T-cell (primary cell): ENCODE measurements at places on chromosomes 4 and X.

DNA sequence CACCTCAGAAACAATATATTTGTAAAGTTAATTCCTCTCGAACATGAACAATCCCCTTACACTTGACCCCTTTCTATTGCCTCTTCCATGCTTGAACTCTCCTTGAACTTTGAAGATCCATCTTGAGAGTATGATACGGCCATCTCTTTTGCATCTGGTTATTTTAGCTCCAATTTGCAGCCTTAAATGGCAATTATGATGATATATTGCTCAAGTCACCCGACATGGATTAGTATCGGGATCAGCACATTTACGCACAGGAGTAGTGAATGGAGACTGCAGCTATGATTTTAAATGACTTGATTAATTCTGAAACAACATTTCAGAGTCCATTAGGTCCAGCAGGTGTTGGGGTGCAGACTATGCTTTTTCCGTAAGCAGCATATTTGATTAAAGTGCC lies 143.8 kb upstream of the PAQR3 start:
- DNase-seq: no peak

DNA sequence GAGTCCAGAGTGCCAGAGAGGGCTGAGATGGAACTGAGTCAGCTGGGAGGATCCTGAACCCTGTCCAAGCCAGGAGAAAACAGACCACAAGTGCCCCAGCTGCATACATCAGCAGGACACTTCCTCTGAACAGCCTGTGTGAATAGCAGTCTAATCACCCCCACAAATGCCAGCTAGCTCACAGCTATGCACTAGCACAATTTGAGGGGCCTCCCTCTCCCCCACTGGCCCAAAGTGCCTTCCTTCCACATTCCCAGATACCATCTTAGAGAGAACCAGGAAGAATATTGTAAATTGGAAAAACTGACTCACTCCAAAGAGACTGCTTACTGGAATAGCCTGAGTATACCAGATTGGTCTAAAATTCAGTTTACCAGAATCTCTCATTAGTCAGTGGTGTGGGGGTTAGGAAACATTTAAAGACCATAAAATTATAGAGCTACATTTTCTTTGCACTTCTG lies 292.6 kb upstream of the KLF3 start:
- DNase-seq: no peak

DNA sequence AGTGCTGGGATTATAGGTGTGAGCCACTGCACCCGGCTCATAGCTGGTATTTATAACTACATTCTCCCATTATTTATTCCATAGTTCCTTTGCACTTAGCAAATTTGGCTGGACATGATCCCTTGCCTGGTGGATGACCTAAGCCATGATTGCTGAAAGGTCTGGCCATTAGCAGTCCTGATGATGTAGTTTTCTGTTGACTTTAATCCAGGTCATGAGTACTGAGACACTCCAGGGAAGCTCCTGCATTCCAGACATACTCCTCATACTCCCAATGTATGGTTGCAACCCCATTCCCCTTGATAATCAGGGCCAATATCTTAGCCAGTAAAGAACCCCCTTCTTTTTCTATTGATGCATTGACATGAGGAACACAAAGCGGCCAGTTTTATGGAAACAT lies 24.4 kb upstream of the MGST2 start:
- DNase-seq: no peak

- no peak for DNase-seq
Measured at GRCh38 chrX:86714441-86714840, 566.2 kb downstream of the DACH2 start.

- DNase-seq: no peak
Measured at GRCh38 chr4:42341518-42342026, 55.7 kb upstream of the SHISA3 start.

DNA sequence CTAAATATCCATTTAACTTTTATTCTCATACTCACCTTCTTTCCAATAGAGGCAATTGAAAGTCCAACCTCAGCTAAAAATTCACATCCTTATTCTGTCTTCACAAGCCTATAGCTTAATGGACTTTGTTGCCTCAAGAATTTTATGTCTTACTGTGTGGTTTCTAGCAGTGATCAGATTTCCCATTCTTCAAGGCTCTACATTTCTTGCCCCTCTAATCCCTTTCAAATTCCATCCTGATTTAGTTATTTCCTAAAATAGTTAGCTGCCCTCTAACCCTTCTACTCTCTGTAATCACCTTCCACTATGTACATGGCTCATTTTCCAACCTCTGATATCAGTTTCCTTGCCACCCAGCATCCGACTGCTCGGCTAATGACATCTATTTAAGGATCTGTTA lies 204.1 kb upstream of the CENPE start:
- DNase-seq: no peak

- DNase-seq: no peak
Measured at GRCh38 chr4:54102531-54103106, 2.7 kb downstream of the GSX2 start.

DNA sequence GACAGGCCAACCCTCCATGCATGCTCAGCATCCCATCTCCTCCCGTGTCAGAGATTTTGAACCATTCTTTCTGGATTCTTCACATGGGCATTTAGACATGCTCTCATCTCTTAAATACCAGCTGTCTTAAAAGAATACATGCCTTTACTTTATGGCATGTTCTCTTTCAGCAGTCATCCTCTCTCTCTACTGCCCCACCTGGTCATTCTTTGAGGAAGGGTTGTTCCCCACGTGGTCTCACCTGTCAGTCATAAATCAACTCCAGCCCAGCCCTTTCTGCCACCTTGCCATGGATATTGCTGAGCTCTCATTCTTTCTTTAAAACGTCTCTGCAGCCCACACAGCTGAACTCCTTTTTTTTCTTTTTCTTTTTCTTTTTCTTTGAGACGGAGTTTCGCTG lies 111.3 kb downstream of the ARHGAP10 start:
- no peak for DNase-seq
